ENCODE measurements at places on chromosomes 3 and 15.

DNA sequence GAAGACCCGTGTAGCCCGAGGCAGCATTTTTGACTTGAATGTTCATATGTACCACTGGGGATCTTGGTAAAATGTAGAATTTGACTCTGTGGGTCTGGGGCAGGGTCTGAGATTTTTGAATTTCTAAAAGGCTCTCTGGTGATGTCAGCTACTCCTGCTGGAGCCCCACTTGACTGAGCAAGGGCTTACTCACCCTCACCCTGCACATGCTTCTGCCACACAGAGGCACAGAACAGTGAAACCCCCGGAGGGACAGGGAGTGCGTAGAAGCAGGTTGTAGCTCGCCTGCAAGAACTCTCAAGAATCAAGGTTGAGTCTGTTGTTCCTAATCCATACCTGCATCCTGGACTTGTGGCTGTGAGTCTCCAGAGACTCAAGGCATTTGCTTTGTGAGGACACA is 41.1 kb downstream of the SLCO3A1 start:
- DNase-seq, result no peak

- DNase-seq, result no peak
Measured at GRCh38 chr3:38022301-38022700, 7.1 kb downstream of the PLCD1 start.

GRCh38 chr3:159257954-159258353 is 456.1 kb downstream of the MFSD1 start:
- DNase-seq, result no peak

DNA sequence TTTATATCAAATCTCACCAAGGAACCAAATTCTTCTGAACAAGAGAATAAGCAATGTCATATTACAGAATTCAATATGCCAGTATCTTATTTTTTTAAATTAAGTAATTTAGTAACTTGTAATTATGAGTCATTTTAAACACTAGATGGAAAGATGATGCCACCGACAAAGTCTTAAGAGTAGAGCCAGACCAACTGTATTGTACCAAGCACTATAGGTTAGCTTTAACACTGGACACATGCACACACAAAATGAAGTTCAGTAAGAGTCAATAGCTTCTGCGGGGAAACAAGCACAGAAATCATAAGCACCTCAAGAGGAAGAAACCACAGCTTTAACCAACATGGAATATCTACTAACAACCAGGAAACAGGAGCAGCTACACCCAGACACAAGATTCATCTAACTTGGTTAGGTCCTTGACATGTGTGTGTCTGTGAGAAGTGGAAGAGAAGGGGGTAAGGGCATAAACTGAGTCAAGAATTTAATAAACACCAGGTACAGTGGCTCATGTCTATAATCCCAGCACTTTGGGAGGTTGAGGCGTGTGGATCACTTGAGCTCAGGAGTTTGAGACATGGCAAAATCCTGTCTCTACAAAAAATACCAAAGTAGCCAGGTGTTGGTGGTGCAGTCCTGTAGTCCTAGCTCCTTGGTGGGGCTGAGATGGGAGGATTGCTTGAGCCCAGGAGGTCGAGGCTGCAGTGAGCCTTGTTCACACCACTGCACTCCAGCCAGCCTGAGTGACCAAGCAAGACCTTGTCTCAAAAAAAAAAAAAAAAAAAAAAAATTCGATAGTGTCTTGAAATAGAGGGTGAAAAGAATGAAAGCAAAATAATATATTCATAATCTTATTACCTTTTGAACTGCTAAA is 28.9 kb downstream of the DENND4A start:
- DNase-seq, result no peak

DNA sequence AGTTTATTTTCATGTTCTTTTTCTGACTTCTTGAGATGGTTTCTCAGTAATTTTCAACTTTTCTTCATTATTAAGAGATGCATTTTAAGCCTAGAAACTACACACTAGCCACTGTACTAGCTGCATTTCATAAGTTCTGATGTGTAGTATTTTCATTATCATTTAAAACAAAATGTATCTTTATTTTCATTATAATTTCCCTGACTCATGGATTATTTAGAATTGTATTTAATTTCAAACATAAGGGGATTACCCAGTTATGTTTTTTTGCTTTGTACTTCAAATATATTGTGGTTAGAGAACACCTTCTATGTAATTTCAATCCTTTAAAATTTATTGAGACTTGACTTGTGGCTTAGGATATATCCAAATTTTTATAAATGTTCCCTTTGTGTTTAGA is 44.5 kb downstream of the STT3B start:
- no peak for DNase-seq

All from activated CD4-positive, alpha-beta T cell treated with anti-CD3 and anti-CD28 coated beads for 4 hours (primary cell).